ENCODE measurements at places on chromosomes 16 and 17.

GRCh38 chr16:64864232-64864809 is 257.5 kb downstream of the CDH11 start:
- DNase-seq = no peak

- no peak for DNase-seq
Measured at GRCh38 chr16:30551781-30552180, 6.4 kb downstream of the ZNF764 start.

DNA sequence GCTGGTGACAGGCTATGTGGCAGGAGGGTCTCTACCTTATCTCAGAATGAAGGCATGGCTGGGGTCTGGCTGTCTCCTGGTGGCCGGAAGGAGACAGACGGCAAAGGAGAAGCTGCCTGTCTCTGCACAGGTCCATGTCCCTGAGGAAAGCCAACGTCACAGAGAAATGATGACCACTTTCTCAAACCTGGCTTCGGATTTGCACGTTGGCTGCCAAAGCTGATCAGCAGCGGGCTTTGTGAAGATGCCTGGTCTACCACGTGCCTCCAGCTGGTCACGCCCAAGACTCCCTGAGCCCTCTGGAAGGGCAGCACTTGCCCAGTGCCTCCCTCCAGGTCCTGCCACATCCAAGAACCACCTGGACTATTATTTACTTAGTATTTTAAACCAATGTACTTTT is 8.4 kb downstream of the DEXI start:
- DNase-seq = no peak

DNA sequence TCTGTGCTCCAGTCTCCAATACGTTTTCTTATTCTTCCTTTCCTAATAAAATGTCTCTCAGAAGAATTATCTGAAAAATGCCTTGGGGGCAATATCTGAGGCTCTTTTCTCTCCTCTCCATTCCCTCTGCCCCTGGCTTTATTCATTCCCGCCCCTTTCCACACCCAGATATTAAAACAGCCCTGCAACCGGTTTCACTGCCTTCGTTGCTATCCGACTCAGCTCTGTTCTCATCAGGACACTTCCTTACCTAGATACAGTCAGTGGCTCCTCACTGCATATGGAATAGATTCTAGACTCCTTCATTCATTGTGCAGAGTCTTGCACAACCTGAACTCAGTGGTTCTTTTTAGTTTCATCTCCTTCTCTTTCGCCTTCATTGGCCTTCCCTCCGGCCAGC is 52.0 kb upstream of the TEKT3 start:
- DNase-seq = no peak

GRCh38 chr16:53501216-53501859 is 1.7 kb downstream of the AKTIP start:
- DNase-seq = no peak

DNA sequence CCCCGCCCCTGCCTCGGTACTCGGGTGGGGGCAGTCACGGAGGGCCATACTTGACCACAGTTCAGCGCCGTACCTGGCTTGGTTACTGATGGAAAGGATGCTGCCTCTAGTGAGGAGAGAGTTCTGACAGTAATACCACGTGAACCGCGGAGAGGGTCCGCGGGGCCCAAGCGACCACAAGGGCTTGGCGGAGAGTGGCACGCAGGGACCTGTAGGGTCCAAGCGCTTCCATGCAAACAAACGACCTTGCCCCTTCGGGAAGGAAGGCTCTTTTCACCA is 9.2 kb downstream of the KDM6B start:
- no peak for DNase-seq

GRCh38 chr17:9240659-9241370 is 219.5 kb downstream of the NTN1 start:
- DNase-seq = no peak

DNA sequence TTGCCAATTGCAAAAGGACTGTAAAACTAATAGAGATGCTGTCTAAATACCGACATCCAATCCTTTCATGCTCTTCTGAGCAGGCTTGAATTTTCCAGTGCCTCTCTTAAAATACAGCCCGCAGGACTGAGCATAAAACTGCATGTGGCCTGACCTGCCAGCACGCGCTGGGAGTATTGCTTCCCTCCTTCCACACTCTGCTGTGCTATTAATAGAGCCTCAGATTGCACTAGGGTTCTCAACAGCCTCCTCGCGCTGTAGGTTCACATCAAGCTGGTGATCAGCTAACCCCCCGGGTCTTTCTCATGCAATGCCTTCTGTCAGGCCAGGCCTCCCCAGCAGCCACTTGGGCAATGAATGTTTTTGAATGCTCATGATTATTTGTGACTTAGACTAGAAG is 14.2 kb upstream of the MSI2 start:
- DNase-seq = no peak

GRCh38 chr17:82901856-82902255 is 62.0 kb upstream of the ZNF750 start:
- DNase-seq = no peak
